ENCODE measurements at places on chromosomes 1 and 21.

DNA sequence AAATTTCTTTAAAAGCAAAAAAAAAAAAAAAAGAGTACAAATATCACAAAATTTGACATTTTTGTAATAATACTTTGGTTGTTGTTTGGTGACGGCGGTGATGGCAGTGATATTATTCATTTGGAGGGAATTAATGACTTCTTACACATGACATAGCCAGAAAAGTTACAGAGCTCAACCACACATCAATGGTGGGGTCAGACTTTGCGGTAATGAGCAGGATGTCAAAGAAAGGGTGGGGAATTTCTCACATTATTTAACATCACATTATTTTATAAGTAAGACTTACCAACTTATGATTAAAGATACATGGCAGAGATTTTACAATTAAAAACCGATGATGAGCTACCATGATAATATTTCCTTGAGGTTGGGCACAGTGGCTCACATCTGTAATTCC, 248.2 kb downstream of the RERE start:
- ATAC-seq, result no peak

GRCh38 chr21:26756491-26757159, 88.6 kb downstream of the ADAMTS1 start:
- ATAC-seq, result no peak

DNA sequence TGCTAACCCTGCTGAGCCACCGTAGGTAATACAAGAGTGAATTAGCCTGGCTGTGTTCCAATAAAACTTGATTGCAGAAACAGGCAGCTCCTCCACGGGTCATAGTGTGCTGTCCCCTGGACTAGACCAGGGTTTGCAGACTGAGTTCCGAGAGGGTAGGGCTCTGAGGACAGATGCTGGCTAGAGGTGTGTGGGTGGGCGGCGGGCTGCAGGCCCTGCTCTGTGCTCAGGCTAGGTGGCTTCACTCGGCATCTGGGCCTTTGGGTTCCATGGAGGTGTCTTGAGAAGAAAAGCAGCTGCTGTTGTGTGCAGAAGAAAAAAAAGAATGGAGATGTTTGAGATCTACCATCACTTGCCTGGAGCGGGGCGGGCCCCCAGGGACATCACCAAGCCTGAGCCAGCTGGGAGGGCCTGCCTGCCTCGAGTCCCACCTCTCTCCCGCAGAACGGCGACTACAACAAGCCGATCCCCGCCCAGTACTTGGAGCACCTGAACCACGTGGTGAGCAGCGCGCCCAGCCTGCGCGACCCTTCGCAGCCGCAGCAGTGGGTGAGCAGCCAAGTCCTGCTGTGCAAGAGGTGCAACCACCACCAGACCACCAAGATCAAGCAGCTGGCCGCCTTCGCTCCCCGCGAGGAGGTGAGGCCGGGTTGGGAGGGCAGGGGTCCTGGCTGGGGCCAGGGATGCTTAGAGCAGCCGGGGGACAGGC, 7.9 kb downstream of the TMEM201 start:
- ATAC-seq, result no peak

- ATAC-seq, result no peak
Measured at GRCh38 chr1:227749225-227749624, 14.0 kb downstream of the SNAP47 start.

- no peak for ATAC-seq
Measured at GRCh38 chr1:61566177-61566576, 158.8 kb downstream of the TM2D1 start.

- peak; percentile 76 for ATAC-seq
Measured at GRCh38 chr1:232635778-232636356, 5.9 kb upstream of the SIPA1L2 start.

DNA sequence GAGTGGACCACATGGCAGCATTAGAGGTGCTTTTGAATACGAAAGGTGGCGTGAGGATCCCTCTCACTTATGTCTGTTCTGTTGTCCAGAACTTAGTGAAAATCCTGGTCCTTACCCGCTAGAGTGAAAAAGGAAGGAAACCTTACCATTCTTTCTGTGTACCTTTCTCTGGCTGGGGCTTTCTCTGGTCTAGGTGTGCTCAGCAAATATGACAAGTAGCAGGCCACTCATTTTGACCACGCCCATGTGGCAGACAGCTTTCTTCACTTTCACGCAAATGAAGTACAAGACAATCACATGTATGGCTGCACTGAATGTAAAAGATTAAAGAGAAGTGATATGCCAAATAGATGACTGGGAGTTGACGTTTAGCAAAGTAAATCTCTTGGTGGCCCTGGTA, 131.9 kb downstream of the FGGY start:
- ATAC-seq, result no peak

DNA sequence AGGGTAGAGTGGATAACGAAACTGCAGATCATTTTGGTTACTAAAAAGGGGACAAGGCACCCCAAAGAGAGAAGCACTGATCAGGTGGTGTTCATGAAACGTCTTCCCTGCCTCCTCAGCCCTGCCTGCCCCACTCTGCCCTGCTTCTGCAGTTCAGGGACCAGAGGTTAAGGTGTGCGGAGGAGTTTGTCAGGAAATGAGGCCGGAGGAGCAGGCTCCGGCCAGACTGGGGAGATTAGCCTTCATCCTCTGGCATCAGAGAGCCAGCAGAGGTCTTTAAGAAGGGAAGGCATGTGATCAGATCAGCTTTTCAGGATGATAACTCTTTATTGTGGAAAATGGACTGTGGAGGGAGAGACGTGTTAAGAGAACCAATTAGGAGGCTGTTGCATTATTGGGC, 291.9 kb upstream of the NR5A2 start:
- no peak for ATAC-seq

DNA sequence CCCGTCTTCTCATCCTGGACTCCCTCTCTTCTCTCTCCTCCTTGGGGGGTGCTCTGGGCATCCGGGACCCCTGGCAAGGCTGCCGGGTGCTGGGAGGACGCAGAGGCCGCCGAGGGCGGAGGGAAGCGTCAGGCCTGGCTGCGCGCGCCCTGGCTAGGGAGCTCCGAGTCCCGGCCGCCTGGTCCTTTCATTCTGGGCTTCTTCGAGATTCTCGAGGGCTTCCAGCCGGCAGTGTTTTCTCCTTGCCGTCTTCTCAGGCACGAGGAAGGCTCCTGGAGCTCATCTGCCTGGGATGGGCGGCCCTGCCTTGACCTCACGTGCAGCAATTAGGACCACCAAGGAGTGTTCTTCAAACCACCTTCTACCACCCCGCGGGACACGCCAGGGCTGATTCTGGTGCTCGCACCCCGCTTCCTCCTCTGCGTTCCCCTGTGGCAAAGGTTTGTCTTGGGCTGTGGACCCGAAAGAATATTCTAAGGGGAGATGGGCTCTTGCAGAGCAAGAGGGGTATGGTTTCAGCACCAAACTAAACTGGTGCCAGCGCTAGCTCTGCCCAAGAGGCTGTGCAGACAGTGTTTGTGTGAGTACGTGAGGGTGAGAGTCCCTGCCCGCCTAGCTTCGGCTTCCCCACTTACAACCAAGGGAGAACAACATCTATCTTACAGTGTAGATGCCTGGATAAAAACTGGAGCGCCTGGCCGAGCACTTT, 36.5 kb downstream of the PIK3CD start:
- no peak for ATAC-seq

- no peak for ATAC-seq
Measured at GRCh38 chr1:220895412-220895946, 16.2 kb downstream of the HLX start.

DNA sequence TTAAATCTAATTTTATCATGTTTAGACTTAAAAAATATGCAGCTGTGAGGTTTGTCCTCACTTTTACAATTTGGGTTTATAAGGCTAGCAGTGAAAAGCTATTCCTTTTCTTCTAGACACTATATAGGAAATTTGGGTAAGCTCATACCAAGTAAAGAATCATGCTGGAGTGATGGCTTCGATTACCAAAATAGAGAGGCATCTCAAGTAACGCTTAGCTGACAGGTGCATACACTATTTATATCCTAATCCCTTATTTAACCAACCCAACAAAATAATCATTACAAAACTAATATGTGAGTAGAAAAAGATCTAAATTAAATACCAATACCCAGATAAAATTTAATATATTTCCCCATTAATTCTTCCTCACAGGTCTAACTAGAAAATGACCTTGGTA, 193.2 kb downstream of the LHX8 start:
- no peak for ATAC-seq
